ENCODE measurements at places on chromosomes 7 and 10.

- DNase-seq = no peak
Observed at GRCh38 chr7:129347330-129347729, 86.9 kb upstream of the STRIP2 start.

GRCh38 chr7:48295296-48295971 lies 124.2 kb downstream of the ABCA13 start:
- no peak for DNase-seq

- DNase-seq = no peak
Observed at GRCh38 chr10:126012485-126012884, 116.1 kb downstream of the FANK1 start.

GRCh38 chr7:30921540-30922401 lies 10.1 kb downstream of the AQP1 start:
- DNase-seq = no peak

Measured in stimulated activated CD4-positive, alpha-beta T cell treated with anti-CD3 and anti-CD28 coated beads, Interleukin-12 subunit alpha, Interleukin-12 subunit beta, amount 100 ng/mL, for 4 hours (primary cell).